Left ventricle myocardium superior (tissue), 1 donor: ENCODE measurements at places on chromosomes 5 and 9. TPM values are rescaled to one million over a fixed set of nuclear protein-coding genes. Genes with fewer than 3 reads are reported as not detected.
A peak's percentile ranks its signal among the peaks of the same experiment; 100 is the strongest.

MGAT1 gene
- total RNA-seq = 67.0 TPM

ADGRD2 gene
- total RNA-seq = not detected

TAF11L5 gene
- not detected for total RNA-seq

ENTREP1 gene
- 21.3 TPM for total RNA-seq

SLIT3 gene
- total RNA-seq = 8.4 TPM

DNA sequence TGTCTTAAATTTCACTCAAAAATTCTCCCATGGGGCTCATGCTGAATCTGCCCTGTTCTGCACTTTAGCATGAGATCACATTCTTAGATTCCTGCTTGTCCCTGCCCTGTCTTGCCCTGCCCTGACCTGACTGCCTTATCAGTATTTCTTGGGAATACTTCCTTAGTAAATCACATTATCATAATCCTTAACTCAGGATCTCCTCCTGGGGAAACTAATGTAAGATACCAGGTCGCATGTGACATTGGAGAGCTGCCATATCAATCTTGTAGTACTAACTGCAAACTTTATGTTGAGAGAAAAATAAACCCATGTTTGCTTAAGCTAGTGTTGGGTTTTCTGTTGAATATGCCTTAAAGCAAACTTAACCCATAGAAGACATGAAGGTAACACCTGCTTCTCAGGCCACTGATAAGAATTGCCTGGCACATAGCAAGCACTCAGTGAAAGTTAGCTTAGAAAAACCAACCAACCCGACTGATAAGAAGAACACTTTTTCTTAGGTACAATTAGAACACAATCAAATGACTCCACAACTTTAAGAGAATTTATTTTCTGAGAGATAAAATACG, 53.3 kb downstream of the IL33 start:
- DNase-seq = no peak

DNA sequence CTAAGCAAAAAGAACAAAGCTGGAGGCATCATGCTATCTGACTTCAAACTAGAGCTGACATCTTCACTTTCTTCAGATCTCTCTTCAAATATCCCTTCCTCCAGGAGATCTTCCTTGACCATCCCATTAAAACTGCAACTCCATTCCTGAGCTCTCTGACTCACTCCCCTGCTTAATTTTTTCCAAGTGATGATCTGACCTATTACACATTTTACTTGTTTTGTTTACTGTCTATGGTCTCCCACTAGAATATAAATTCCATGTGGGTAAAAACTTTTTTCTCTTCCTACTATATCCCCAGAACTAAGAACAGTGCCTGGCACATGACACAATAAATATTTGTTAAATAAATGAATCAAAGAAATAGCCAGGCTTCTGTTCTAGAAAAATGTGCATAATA, 87.5 kb downstream of the SLIT3 start:
- DNase-seq = no peak

- DNase-seq = no peak
Measured at GRCh38 chr5:112978836-112979235, 2.2 kb downstream of the DCP2 start.

DNA sequence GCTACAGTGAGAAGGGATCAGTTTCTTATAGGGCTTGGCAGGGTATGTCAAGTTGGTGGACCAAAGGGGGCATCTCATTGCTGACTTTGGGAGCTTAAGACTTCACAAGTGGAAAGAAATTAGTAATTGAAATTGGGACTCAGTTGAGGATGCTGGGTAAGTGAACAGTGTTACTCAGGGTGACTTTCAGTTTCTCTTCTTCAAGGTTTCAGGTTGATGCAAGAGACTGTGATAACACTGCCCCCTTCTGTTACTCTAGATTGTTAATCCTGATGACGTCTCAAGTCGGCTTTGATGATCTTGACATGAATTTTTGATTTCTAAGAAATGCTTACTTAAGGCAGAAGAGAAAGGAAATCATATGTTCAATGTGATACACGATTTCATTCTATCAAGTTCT, 21.3 kb downstream of the KCTD16 start:
- DNase-seq = no peak

- DNase-seq = no peak
Measured at GRCh38 chr9:1046639-1047572, 3.3 kb upstream of the DMRT2 start.

- no peak for DNase-seq
Measured at GRCh38 chr9:109906766-109907382, 126.9 kb downstream of the PALM2AKAP2 start.

DNA sequence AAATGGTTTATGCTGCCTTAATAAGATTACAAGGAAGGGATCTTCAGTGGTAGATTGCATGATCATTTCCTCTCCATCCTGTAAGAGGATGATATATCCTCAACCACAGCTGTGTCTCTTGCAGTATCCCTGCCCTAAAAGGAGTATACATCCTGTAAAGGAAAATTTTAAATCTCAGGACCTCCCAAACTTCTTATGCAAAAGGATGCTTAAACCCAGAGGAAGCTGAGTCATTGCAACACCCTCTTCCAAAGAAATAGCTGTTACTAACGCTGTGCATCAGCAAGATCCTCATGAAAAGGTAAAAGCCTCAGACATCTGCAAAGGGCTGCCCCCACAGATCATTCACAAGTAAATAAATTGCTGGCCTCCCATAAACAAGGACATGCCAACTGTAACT, 599.0 kb downstream of the PRELID2 start:
- no peak for DNase-seq

GRCh38 chr5:9625286-9625685, 4.9 kb downstream of the TAS2R1 start:
- DNase-seq = no peak

DNA sequence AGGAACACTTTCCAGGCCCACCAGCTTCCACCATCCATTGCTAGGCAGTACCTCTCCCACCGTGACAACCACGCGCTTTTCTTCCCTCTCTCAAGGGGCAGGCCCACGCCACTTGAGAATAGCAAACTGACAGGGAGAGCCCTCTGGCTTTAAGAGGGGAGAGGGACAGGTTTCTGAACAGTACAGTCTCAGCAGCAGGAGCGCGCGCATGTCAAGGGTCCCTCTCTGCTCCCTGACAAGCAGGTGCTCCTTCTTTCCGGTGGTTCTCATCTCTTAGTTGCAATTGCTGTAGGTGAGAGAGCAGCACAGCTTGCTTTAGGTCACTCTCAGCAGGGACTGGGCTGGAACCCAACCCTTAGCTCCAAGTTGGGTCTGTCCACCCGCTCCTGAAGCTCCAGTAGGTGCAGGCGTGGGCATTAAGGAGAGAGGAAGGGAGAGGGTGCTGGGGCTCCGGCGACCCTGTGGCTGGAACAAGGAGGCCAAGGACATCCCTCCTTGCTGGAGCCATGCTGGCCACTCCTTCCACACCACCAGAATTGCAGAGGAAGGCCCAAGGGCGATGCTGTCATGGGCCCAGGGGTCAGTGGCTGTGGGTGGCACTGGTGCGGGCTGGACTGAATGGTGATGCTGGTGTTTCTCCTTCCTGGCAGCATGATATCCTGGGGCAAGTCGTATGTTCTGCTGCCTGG, 9.0 kb upstream of the PHF2 start:
- DNase-seq = no peak

GRCh38 chr9:137395666-137396010, 27.3 kb downstream of the EXD3 start:
- DNase-seq = no peak

DNA sequence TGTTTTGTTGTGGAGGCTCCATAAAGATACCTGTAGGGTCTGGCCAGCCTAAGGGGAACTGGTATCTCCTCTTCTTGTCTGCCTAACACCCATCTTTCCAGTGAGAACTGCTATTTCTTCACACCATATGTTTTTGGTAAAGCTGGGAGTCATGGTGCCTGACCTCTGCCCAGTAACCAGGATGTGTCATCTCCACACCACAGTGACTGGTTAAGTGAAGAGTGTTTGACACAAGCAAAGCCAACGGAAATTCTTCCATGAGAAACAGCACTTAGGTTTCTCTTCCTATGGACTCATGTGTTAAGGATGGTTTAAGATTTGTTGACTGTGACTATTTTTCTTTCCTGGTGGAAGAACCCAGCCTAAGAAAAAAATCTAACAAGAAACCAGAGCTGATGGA, 111.5 kb downstream of the HTR4 start:
- DNase-seq = no peak

GRCh38 chr5:151318850-151319732, 15.5 kb upstream of the SLC36A3 start:
- peak; percentile 46 for DNase-seq

DNA sequence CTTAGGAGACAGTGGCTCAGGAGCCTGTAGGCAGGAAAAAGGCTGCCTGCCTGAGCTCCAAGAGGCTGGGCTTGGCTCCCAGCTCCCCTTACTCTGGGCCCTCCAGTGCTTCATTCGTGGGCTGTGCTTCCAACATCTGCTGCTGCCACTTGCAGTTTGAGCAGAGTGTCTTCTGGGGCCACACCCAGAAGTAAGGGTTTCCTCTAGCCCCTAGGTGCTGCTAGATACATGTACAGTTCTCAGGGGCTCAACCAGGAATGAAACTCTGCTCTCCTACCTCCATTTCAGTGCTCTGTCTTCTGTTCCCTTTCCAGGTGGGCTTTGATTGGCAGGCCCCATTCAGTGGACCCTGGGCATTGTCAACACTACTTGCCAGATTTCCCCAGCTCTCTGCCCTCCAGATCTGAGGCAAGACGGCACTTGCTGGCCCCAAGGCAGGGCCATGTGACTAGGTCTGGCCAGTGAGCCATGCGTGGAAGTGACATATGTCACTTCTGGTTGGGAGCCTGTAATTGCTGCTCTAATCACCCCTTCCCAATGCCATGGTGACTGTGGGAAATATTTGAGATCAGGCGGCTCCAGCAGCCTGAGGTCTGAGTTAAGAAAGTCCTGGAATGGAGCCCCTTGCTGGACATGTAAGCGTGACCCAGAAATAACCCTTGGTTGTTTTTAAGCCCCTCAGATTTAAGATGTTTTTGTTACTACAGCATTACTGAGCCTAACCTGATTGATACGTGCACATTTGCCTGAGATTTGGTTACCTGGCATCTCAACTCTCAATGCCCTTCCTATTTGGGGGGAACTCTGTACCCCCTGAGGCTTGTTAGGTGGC, 9.4 kb upstream of the BOD1 start:
- DNase-seq = no peak

GRCh38 chr9:20219437-20219836, 402.9 kb downstream of the MLLT3 start:
- DNase-seq = no peak

DNA sequence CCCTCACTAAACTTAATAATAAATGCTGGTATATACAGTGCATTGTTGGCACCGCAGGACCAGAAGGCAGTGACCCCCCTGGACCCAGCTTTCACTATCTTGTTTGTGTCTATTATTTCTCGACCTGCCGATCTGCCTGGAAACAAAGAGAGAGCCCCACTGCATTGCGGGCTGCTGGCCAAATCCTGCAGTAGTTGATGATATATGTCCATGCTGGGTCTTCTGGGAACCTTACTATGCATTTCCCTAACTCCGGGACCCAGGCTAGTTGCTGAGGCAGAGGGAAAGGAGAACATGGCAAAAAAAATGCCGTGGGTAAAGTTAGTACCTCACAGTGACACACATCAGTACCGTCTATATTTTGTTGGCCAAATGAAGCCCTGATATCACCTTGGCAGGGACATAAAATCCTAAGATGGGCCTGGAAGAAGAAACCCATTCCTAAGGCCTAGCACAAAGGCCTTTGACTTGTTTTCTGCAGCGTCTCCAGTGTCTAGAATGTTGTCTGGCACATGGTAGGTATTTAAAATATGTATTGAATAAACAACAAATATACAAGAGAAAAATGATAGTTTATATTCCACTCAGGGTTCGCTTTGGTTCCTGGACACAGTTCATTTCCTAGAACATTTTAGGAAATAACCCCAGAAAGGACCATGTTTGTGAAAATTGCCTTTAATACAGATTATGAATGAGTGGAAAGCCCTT, 46.1 kb downstream of the NMUR2 start:
- no peak for DNase-seq

DNA sequence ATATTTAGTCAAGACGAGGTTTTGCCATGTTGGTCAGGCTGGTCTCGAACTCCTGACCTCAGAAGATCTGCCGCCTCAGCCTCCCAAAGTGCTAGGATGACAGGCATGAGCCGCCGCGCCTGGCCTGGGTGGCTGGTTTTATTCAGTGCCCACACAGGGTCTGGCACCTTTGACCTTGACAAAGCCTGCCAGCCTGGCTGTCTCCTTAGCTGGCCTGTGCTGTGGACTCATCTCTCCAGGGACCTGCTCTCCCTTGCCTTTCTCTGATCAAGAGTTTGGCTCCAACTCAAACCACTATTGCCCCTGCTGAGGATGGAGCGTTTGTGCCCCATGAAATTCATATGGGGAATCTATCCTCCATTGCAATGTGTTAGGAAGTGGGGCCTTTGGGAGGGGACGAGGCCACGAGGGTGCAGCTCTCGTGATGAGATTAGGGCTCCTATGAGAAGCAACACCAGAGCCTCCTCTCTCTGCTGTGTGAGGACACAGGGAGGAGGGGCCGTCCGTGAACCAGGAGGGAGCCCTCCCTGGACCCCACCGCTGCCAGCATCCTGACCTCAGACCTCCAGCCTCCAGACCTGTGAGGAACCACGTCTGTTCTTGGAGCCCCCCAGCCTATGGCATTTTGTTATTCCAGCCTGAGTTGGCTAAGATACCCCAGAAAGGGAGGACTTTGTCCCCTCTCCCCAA, 45.0 kb downstream of the MRPL36 start:
- no peak for DNase-seq

DNA sequence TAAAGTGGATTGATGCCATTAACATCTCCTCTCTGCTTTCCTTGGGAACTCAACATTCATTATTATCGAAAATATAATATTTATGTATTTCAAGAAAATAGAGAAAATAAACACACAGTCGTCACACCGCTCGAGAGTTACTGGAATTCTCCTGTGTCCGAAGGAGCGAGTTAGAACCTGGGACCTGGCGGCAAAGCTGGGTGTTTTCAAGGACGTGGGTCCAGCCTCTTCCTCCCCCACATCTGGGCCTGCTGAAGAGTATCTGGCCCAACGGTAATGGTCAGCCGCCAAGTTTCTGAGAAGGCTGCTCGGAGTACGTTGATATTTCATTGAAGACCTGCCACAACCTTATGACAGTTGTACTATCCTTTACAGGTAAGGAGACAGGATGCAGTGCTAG, 47.9 kb downstream of the IRX2 start:
- DNase-seq = no peak

- no peak for DNase-seq
Measured at GRCh38 chr9:91177661-91178280, 183.9 kb downstream of the AUH start.

DNA sequence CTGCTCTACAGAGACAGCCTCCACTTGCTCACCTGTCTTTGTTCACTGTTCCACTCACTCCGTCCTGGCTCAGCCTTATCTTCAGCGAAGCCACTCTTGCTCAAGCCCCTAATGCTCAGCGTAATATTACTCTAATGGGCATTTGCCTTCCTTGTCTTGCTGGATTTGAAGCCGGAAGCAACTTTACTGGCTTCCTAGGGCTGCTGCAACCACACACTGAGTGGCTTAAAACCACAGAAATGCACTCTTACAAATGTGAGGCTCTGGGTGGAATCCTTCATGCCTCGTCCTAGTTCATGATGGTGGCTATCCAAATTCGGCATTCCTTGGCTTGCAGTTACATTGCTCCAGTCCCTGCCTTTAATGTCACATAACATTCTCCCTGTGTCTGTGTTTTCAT, 85.5 kb upstream of the MARCHF11 start:
- no peak for DNase-seq

- DNase-seq = no peak
Measured at GRCh38 chr5:64876203-64876602, 107.5 kb downstream of the CWC27 start.
